HFF-Myc (cell line): ENCODE measurements at places on chromosomes 6 and 20.

- no peak for DNase-seq
Measured at GRCh38 chr6:90805619-90806155, 218.8 kb upstream of the MAP3K7 start.

GRCh38 chr20:25534845-25535244 lies 50.5 kb downstream of the NINL start:
- no peak for DNase-seq

GRCh38 chr20:62875419-62876361 lies 14.1 kb upstream of the TCFL5 start:
- DNase-seq, result peak; percentile 81

DNA sequence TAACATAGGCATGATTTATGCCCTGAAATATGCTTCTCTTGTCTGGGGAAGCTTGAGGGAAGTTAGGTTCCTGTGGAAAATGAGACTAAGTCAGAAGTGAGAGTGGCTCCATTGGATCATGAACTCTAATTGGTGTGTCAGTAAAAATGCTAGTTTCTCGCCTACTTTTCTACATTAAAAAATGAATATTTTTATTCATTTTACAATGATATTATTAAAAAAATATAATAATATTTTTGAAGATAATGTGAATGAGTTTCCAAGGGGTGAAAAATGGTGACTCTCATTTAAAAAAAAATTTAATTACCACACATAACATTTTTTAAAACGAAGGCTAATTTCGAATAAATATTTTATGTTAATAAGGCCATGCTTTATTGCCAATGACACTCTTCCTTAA lies 84.2 kb downstream of the HIVEP1 start:
- DNase-seq, result no peak

DNA sequence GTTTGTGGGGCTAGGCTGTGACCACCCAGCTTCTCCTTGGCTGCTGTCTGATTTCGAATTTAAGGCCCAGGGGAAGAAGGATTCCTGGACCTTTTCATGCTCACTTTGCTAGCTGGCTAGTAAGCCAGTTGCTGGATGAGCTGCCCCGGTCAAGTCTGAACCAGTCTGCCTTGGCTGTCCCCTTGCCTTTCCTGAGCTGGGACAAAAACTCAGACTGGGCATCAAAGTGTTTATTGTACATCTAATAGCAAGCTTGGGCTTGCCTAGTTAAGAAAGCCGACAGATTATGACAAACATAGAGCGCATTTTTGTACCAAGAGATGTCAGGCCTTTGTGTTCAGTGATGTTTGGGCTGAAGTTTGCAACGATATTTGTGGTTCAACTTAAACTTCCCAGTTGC lies 750 bp upstream of the PAK5 start:
- no peak for DNase-seq

GRCh38 chr6:164106345-164106769 lies 691.8 kb downstream of the QKI start:
- no peak for DNase-seq

DNA sequence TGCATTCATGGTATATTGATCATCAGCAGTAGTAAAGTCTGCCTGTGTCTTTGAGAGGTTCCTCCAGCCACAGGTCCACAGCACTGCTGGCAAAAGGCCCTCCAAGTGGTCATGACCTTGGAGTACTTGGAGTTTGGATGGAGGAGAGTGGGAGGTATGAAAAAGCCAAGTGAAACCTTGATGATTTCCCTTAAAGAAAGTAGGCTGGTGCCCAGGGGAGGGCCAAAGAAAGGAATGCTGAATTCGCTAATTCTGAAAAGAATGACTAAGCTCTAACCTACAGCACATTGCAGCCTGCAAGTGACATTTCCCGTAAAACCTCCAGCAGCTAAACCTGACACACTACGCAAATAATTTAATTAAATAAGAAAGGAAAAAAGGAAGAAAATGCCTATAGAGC lies 223.4 kb upstream of the TAB2 start:
- no peak for DNase-seq

GRCh38 chr6:10720265-10720959 lies 2.5 kb upstream of the TMEM14C start:
- no peak for DNase-seq

GRCh38 chr6:32196682-32197616 lies 4.5 kb upstream of the GPSM3 start:
- DNase-seq, result no peak
